Activated CD8-positive, alpha-beta T cell treated with anti-CD3 and anti-CD28 coated beads, Interleukin-2, amount 10 ng/mL, durations not matched to agents 7 days and 5 days (primary cell): ENCODE measurements at places on chromosomes 4 and X. TPM values are rescaled to one million over a fixed set of nuclear protein-coding genes. Genes with fewer than 3 reads are reported as not detected.

DNA sequence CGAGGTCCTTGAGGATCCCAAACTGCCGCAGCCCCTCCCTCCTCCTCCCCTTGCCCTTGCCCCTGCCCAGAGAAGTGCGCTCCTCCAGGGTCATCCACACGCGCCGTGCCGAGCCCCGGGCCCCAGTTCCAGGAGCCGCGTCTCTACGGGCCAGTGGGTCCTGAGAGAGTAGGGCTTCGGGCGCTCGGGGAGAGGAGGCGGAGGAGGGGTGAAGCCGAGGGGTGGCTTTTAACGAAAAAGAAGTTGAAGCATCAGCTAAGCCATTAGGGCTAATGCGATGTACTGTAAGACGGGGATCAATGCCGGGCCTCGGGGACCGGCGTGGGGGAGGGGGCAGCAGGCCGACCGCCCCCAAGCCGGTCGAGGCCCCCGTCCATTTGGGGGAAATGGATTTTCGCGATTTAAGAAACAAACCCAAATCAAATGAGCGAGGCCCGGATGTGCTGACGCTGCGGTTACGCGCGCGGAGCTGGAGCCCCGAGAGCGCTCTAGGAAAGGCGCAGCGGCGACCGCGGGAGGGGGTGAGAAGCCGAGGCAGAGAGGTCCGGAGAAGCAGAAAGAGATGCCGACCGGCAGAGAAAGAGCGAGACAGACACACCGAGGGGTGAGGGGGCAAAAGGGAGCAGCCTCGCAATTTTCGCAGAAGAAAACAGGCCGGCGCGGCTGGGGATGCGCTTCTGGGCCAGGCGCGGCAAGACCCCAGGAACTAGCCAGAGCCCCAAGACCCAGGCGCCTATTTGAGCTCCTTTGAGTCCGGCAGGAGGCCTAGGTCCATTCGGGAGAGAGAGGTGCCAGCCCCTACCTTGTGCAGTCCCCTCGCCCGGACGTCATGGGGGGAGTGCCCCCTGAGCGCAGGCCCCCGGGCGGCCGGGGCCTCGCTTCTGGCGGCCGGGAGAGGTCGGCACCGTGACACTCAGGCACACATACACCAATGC lies 13.6 kb downstream of the HMX1 start:
- DNase-seq = peak; percentile 33
- H3K36me3 ChIP-seq = peaks cover 10% of the 10 kb centered on the region
- H3K27me3 ChIP-seq = peaks cover 63% of the 10 kb centered on the region
- H3K27ac ChIP-seq = no peak overlapping the region
- peak overlapping the region; percentile 42 for H3K4me3 ChIP-seq

- no peak overlapping the region for H3K4me3 ChIP-seq
- no peak overlapping the region for H3K27ac ChIP-seq
- H3K27me3 ChIP-seq = no peaks in the 10 kb centered on the region
- no peak for DNase-seq
These were observed 365.5 kb upstream of the BOD1L1 start for GRCh38 chr4:13992975-13993520.

DNA sequence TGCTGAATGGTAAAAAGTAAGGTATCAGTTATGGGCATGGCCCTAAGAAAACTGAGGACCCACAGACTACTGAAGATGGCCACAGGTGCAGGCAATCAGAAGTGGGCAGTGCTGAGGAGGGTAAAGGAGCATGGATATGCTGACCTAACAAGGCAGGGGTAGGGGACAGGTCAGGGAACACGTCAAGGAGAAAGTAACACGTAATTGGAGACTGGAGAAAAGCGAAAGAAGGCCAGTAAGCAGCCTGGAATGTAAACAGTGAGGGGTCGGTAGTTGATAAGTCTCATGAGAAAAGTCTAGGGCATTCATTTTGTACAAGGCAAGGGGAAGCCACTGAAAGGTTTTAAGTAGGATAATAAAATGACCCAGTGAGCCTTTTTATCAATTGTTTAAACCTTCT lies 153.3 kb downstream of the PRDM5 start:
- H3K4me3 ChIP-seq = no peak overlapping the region
- no peaks in the 10 kb centered on the region for H3K27me3 ChIP-seq
- H3K27ac ChIP-seq = no peak overlapping the region
- H3K4me1 ChIP-seq = no peaks in the 10 kb centered on the region

GRCh38 chr4:184099535-184099966 lies 118.1 kb downstream of the ENPP6 start:
- peaks cover 10% of the 10 kb centered on the region for H3K4me1 ChIP-seq
- H3K27me3 ChIP-seq = peaks cover 11% of the 10 kb centered on the region

GRCh38 chr4:188934320-188934962 lies 795.2 kb downstream of the TRIML1 start:
- H3K27ac ChIP-seq = no peak overlapping the region
- no peak for DNase-seq
- H3K36me3 ChIP-seq = no peaks in the 10 kb centered on the region
- H3K4me3 ChIP-seq = no peak overlapping the region

- H3K4me3 ChIP-seq = no peak overlapping the region
- no peak overlapping the region for H3K27ac ChIP-seq
- no peaks in the 10 kb centered on the region for H3K4me1 ChIP-seq
- no peaks in the 10 kb centered on the region for H3K27me3 ChIP-seq
- H3K36me3 ChIP-seq = no peaks in the 10 kb centered on the region
These were observed 1512.2 kb downstream of the C4orf33 start for GRCh38 chr4:130608121-130608520.

DNA sequence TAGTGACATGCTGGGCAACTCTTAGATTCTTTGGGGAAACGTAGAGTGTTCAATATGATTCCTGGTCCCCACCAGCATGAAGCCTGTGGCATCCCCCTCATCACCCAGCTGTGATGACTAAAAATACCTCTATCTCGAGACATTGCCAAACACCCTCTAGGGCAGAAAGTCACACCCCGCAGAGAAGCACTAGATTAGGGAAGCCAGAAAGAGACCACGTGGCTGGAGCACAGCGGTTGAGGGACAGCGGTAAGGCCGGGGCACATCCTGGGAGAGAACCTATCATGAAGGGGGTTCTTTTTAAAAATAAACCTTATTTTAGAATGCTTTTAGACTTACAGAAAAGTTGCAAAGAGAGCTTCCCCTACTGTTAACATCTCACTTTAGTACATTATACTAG lies 11.0 kb downstream of the FAT1 start:
- no peaks in the 10 kb centered on the region for H3K36me3 ChIP-seq
- H3K4me3 ChIP-seq = no peak overlapping the region
- no peak overlapping the region for H3K27ac ChIP-seq
- no peaks in the 10 kb centered on the region for H3K27me3 ChIP-seq
- H3K4me1 ChIP-seq = no peaks in the 10 kb centered on the region

The PPP4R3C gene
- total RNA-seq = not detected

- H3K4me3 ChIP-seq = no peak overlapping the region
- no peaks in the 10 kb centered on the region for H3K4me1 ChIP-seq
- H3K27ac ChIP-seq = no peak overlapping the region
- H3K27me3 ChIP-seq = no peaks in the 10 kb centered on the region
- H3K36me3 ChIP-seq = no peaks in the 10 kb centered on the region
- no peak for DNase-seq
These were observed 49.9 kb downstream of the PCDH7 start for GRCh38 chr4:30770049-30770549.

DNA sequence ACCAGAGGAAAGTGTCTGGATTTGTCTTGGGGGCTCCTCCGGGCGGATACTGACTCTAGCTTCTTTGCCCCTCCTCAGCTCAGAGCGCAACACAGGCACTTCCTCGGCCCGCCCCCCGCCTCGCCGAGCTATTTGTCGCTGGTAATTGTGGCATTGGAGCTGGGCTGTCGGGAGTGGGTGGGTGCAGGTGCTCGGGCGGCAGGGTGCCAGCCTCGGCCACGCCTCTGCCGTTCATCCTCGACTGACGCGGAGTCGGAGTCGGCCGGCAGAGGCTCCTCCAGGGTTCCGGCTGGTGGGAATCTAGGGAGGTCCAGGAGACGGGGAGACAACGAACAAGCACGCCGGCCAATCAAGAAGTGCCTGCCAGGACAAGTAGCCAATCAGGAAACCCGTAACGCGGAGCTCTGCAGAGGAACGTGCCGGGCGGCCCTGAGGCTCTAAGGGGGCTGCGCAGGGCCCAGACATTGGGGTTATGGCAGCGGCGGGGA lies 3.9 kb upstream of the SYN1 start:
- H3K27ac ChIP-seq = no peak overlapping the region
- DNase-seq = peak; percentile 39
- peaks cover 20% of the 10 kb centered on the region for H3K27me3 ChIP-seq
- peaks cover 17% of the 10 kb centered on the region for H3K4me1 ChIP-seq

The GC gene
- not detected for total RNA-seq

GRCh38 chr4:115491686-115492085 lies 378.3 kb upstream of the NDST4 start:
- DNase-seq = no peak
- no peak overlapping the region for H3K4me3 ChIP-seq
- H3K27ac ChIP-seq = no peak overlapping the region
- no peaks in the 10 kb centered on the region for H3K27me3 ChIP-seq

DNA sequence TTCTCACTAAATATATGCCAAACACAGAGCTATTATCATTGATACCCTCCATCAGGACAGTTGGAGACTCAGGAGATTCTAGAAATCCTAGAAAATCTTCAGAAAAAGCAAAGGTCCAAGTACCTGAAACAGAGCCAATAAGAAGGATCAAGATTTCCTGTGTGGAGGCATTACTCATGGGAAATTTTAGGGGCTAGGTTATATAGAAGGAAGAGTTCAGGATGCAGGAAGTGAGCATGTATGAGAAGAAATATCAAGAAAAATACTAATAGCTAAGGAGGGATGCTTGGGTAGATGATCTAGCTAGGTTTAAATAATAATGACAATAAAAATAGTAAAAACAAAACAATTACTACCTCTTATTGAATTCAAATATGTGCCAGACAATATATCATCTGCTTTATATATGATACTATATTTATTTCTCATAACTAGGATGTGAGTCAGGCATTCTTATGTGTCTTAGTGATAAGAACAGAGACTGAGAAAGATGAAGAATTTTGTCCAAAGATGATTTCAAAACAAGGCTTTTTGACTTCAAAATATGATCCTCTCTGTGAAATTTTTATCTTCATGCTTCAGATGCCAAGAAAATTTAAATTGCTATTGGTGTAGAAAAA lies 66.4 kb upstream of the HHIP start:
- DNase-seq = no peak
- no peak overlapping the region for H3K27ac ChIP-seq
- H3K36me3 ChIP-seq = no peaks in the 10 kb centered on the region
- H3K4me1 ChIP-seq = peaks cover under 1% of the 10 kb centered on the region

DNA sequence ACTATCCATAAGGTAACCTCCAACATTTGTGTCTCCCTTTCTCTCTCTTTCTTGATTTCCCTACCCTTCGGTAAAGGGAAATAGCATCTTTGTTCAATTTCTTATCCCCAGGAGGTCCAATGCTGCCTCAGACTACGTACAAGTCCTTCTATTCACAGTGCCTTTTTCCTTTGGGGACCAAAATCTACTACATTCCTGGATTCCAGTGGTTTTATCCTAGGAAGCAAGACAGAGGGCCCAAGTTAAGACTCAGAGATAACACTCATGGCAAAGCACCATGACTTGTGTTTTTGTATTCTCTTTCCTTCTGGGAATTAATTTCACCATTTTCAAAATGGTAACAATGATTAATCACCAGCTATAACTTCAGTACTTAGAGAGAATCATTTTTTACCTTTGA lies 10.6 kb downstream of the G3BP2 start:
- no peaks in the 10 kb centered on the region for H3K27me3 ChIP-seq
- peaks cover 60% of the 10 kb centered on the region for H3K36me3 ChIP-seq
- H3K4me1 ChIP-seq = peaks cover 77% of the 10 kb centered on the region

DNA sequence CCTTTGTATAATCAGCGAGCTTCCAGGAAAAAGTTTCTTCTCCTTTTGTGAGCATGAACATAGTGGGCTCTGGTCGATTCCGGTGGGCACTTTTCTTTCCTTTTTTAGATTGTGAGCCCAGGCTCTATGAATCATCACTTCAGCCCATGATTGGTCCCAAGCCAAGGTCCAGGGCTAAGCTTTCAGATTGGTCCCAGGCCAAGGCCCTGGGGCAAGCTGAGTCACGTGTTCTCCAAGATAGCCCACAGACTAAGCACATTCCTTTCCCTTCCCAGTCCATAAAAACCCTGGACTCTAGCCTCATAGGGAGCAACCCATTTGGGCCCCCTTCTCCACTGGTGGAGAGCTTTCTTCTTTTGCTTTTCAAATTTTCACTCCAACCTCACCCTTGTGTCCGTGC lies 430.5 kb downstream of the NAP1L3 start:
- H3K27ac ChIP-seq = no peak overlapping the region
- no peak overlapping the region for H3K4me3 ChIP-seq
- no peaks in the 10 kb centered on the region for H3K27me3 ChIP-seq
- no peaks in the 10 kb centered on the region for H3K4me1 ChIP-seq

GRCh38 chr4:140135529-140136088 lies 18.4 kb downstream of the MAML3 start:
- H3K4me3 ChIP-seq = no peak overlapping the region
- H3K27me3 ChIP-seq = peaks cover 7% of the 10 kb centered on the region
- H3K36me3 ChIP-seq = peaks cover 5% of the 10 kb centered on the region
- peaks cover 26% of the 10 kb centered on the region for H3K4me1 ChIP-seq

DNA sequence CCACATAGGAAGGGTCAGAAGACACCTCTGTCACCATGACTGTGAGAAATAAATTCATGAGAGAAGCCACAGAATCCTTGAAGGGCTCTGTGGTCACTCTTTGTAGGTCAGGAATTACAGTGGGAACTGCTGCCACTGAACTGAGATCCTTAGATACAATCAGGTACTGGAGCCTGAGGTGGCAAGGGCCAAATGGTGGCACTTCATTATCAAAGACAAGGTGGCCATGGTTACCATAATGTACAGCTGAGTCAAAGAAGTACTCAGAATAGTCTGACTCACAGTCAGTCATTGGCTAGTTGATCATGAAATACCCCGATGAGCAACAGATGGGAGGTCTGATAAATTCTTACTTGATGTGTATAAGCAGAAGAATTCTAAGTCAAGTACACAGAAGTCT lies 131.9 kb downstream of the RTL3 start:
- H3K27ac ChIP-seq = no peak overlapping the region
- H3K4me1 ChIP-seq = peaks cover 8% of the 10 kb centered on the region
- H3K4me3 ChIP-seq = no peak overlapping the region

DNA sequence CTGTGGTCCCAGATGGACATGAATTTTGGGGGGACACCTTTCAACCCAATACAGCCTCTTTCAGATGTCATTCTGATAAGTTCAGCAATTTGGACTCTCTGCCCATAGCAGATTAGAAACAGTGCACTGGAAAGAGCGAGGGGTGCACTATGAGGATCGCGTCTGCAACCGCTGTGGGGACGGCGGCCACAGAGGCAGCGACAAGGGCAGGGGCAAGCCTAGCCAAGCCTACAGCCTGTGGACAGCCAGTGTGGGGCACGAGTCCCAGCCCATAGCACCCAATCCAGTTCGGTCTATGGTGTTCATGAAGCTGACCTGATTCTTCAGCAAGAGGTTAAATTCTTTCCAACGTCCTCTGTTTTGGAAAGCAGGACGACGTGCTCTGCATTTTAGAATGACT lies 9.7 kb upstream of the NSG1 start:
- DNase-seq = no peak
- H3K36me3 ChIP-seq = no peaks in the 10 kb centered on the region
- no peak overlapping the region for H3K4me3 ChIP-seq
- peaks cover 10% of the 10 kb centered on the region for H3K27me3 ChIP-seq

GRCh38 chr4:5747738-5748375 lies 36.9 kb downstream of the EVC start:
- no peak overlapping the region for H3K27ac ChIP-seq
- no peaks in the 10 kb centered on the region for H3K27me3 ChIP-seq
- DNase-seq = no peak
- no peaks in the 10 kb centered on the region for H3K36me3 ChIP-seq
- H3K4me1 ChIP-seq = no peaks in the 10 kb centered on the region

GRCh38 chrX:19303256-19303880 lies 40.4 kb upstream of the PDHA1 start:
- no peak overlapping the region for H3K4me3 ChIP-seq
- no peak overlapping the region for H3K27ac ChIP-seq
- no peak for DNase-seq
- peaks cover 1% of the 10 kb centered on the region for H3K27me3 ChIP-seq
- no peaks in the 10 kb centered on the region for H3K4me1 ChIP-seq
- H3K36me3 ChIP-seq = no peaks in the 10 kb centered on the region
